ENCODE measurements at places on chromosomes 7 and 10.

DNA sequence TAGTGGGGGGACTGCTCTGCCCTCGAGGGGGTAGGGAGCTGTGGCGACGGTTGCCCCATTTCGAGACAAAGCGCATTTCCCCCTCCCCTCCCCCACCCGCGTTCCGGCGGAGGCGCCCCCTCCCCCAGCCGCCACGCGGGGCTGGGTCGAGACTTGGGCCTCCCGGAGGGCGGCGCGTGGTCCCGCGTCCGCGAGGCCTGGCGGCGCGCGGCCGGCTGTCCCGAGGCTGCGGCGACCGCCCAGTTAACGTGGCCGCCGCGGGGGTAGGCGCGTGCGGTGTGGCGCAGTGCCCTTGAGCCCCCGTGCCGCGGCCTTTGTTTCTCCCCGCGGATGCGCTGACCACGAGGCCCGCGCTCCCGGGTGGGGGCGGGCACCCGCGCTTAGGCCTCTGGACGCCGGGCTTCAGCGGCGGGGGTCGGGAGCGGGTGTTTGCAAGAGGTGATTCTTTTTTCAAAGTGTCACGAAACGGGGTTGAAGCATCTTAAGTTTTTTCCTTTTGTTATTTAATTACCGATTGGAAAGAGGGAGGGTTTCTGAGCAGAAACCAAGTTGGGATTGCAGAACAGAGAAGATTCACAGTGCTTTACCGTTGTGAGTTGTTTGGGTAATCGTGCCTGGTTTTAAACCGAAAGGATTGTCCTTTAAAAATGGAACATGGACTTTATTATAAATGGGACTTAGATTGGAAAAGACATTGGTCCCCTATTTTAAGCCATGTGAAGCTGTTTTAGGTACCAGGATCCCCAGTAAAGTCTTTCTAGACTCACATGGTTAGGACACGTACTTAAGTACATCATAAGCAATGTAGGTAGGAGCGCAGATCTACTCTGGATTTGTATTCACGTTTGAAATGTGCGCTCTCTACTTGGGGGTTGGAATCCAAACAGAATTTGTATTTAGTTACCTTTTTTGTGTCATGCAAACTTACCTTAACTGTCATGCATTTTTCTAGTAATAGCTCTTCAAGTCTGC lies 760 bp downstream of the CBX3 start:
- DNase-seq: peak; percentile 35

DNA sequence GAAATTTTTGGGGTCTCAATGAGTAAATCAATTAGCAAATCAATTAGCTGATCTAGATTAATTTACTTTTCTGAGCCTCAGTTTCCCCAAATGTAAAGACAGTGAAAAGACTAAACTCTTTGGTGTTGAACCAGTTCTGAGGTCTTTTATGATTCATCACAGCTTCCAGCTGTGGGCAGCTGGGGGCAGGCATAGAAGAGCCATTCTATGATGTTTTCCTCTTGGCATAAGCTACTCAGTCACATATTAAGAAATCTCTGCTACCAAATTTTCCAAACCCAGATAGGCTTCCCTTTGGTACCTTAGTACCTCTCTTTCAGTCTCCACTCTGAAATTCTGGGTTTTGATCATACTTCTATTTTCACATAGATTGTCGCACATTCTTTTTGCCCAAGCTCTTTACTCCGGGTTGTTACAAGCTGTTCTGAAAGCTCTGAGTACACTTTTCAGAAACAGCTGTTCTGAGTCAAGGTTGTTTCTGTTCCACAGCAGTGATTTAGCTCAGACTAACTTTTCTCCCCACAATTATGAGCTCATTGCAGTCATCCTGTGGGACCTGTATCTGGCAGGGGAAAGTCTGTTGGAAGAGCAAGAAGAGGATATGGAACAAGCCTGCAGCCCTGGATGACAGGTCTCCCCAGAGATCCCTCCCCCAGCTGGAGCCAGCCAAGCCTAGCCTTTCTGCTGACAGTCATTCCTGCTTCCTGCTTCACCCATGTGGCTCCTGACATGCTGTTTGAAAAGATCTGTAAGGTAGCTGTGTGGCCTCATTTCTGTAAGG lies 599.6 kb upstream of the GHITM start:
- DNase-seq: peak; percentile 28

DNA sequence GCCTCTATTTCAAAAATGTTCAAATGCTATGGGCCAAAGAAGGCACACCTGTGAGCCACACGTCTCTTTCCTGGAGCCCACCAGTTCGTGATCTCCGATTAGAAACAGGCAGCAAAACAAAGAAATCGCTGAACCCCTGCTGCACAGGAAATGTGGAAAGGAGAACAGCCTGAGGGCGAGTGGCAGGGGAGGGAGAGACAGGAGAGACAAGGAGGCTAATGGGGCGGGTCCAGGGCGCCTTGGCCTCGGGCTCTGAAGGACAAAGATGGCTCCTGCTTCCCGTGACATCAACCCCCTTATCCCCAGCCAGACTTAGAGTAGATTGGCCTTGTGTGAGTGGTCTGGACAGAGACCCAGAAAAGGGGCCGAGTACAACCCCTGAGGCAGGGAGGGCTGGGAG lies 62.4 kb upstream of the DOCK1 start:
- no peak for DNase-seq

DNA sequence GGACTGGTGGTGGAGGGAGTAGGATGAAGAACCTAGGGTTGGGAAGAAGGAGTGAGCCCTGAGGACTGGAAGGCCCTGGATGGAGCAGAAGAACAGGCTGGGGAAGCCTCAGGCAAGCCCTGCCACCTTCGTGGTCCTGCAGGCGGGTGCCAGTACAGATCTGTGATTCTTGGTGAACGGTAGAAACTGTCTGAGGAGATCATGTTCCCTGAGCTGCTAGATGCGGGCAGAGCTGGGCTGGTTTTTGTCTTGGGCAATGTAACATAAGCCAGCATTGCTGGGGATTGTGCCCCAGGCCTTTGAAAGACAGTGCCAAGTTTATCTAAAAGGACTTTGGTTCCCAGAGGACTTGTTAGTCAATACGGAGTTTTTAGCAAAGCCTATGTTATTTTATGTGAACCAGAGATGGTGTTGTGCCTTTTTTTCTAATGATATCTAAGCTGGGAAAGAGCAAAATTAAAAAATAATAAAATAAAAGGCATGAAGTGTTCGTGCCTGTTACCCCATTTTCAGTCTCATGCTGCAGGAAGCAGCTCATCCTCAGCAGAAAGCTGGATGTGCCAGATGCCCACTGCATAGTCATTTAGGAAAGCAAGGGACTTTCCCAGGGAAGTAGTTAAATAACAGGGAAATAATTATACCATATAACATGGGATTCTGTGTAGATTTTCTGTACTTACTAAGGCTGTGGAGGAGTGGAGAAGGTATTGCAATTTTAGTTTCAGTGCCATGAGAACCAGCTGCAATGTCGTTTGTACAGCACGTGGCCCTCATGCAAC lies 24.4 kb upstream of the FIGNL1 start:
- no peak for DNase-seq

DNA sequence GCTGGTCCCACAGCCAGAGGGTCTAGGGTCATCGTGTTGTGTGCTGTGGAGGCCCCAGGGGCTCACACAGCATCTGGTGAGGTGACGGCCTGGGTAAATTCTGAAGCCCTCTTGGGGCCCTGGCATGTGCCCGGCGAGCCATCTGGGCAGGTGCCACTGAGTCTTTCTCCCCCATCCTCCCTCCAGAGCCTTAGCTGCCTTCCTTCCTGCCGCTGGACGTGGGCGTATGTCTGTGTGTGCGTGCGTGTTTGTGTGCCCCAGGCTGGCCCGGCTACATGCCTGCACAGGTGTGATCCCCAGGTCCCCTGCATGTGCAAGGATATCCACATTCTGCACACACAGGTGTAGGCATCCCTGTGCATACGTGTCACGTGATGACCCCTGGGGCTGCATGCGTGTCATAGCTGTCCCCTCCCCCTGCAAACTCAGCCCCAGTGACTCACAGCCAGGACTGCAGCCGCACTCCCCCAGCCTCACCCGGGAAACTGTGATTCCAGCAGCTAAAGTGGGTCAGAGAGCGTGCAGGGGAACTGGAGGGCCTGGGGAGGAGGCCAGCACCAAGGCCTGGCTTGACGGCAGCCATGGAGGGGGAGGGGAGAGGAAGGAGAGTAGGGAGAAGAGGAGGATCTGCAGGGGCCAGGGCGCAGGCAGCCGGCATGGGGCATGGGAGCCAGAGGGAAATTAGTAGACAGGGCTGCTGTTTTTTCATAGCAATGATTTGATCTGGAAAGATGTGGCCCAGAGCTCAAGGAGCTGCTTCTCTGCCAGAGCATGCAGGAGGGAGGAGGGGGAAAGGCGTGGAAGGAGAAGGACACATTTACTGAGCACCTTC lies 46.4 kb downstream of the ELFN1 start:
- no peak for DNase-seq

DNA sequence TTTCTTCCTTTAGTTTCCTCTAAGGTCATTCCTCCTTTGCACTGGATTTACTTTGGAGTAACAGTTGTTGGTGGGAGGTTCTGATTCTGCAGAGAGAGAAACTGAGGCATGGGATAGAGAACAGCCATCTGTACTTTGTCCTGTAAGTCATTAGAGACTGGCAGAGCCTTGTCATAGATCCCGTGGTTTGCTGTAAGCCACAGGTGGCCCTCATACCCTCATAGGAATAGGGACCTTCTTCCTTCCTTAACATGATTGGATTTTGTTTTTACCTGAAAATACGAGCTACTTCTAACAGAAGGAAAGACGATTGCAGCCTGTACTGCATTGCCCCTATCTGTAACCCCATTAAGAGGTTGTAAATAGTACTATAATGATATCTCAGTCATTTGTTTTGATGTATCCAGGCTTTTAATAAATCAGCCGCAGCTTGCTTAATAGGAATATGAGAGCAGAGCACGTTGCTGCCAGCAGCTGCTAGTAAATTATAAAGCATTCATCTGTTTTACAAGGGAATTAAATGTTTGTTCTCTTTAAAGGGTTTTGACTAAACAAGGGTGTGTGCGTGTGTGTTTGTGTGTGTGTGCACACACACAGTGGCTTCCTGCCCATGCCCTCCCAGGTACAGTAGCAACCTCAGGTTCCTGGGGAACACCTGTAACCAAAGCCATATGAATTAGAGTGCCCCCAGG lies 249.8 kb downstream of the AUTS2 start:
- DNase-seq: no peak

GRCh38 chr7:143325240-143325639 lies 9.3 kb downstream of the CLCN1 start:
- no peak for DNase-seq

GRCh38 chr7:112206991-112207592 lies 597 bp downstream of the ZNF277 start:
- peak; percentile 47 for DNase-seq
